ENCODE measurements at places on chromosomes 7 and 10. TPM values are rescaled to one million over a fixed set of nuclear protein-coding genes. Genes with fewer than 3 reads are reported as not detected.

Gene CUBN
- 2.6 TPM for total RNA-seq

Gene SCRN1
- total RNA-seq = 171 TPM

- no peak for DNase-seq
Measured at GRCh38 chr7:1045069-1046063, 1.0 kb downstream of the GPR146 start.

GRCh38 chr7:141258559-141258958, 184.7 kb downstream of the TMEM178B start:
- no peak for DNase-seq

Gene NUDT13
- total RNA-seq = 0.84 TPM

GRCh38 chr10:14671386-14671831, 103.3 kb downstream of the FAM107B start:
- peak; percentile 56 for DNase-seq

- peak; percentile 26 for DNase-seq
Measured at GRCh38 chr7:3154881-3155494, 111.3 kb upstream of the CARD11 start.

GRCh38 chr10:30172673-30173072, 113.3 kb upstream of the JCAD start:
- no peak for DNase-seq

- no peak for DNase-seq
Measured at GRCh38 chr10:60666221-60666620, 112.1 kb upstream of the CDK1 start.

DNA sequence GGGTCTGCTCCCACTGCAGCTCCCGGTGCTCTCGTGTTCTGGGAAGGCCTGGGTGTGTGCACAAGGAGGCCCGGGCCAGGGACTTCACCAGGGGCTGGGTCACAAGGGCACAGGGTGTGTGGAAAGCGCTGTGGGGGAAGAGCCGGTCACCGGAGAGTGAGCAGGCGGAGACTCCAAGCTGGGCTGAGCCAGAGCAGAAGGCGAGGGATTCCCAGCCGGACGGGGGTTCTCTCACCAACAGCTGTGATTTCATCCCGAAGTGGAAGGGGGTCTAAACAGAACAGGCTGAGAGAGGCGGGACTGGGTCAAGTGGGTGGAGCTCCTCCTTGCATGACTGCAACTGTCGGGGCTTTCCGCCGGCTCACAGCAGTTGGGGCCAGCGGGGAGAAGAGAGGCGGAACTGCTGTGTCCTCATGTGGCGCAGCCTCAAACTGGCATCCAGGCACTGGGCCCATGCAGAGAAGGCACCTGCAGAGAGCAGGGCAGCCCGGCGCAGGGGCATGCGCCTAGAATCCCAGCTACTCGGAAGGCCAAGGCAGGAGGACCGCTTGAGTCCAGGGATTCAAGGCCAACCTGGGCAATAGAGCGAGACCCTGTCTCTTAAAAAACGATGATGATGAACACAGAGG, 7.6 kb upstream of the ORAI2 start:
- DNase-seq = no peak

- no peak for DNase-seq
Measured at GRCh38 chr10:103680869-103681236, 174.5 kb downstream of the SH3PXD2A start.
